ENCODE measurements at places on chromosomes 2 and 18.

GRCh38 chr18:25457126-25457525 is 105.2 kb upstream of the ZNF521 start:
- DNase-seq: no peak

DNA sequence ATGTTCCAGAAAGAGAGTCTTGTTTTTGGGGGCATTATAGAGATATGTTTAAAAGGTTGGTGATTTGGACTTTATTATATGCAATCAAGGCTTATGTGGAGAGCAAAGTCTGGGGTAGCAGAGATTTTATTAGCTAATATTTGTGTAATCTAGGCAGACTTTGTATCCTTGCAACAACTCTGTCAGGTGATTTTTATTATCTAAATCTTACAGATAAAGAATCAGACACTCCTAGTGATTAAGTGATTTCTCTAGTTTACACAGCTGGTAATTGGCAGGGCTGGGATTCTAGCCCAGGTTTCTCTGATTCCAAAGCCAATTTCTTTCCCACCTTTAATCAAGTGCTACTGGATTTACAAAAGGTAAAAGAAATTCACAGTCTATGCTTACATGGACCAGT is 33.3 kb upstream of the NCK2 start:
- no peak for DNase-seq

GRCh38 chr2:21422724-21423522 is 299.2 kb downstream of the TDRD15 start:
- DNase-seq: no peak

- no peak for DNase-seq
Measured at GRCh38 chr2:135768863-135769262, 27.2 kb downstream of the UBXN4 start.

GRCh38 chr2:220273082-220273481 is 645.7 kb downstream of the SLC4A3 start:
- DNase-seq: no peak

DNA sequence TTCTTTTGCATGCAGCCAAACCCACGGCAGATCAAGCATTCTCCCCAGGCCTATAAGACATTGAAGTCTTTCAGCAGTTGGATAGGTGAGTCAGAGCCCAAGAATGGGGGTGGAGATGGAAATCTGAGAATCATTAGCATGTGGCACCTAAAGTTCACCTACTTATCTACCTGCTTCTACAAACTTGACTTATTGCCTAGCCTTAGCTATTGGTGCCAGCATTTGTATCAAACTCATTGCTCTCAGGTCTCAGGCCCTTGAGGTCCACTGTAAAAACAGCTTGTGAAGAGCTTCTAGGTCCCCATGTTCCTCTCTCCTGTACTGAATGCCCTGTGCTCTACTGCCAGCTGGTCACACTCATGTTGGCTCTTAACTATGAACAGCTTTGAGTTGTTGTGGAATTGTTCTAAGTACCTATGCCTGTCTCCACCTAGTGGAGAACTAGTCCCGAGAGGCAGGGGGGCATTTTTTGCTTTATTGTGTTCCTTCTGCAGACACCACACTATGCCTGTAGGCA is 278.4 kb upstream of the SPRED2 start:
- no peak for DNase-seq

GRCh38 chr2:95307036-95307435 is 9.9 kb downstream of the KCNIP3 start:
- no peak for DNase-seq

DNA sequence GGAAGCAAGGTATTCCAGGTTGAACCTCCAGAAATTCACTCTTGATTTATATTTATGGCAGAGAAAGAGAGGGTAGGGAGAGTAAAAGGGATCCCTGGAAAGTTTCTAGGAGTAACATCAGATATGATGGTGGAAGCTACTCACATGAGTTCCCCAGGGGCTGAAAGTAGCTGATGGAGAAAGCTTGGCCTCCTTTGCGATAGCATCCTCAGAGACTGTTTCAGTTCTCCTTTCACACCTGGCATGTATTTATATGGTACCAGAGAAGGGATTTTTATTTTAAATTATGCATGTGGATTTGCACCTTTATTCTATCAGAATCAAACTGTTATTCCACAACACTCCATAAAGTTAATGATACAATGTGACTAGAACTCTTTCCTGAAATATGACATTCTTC is 126.3 kb upstream of the OSR1 start:
- no peak for DNase-seq

- DNase-seq: no peak
Measured at GRCh38 chr2:107728586-107728985, 98.1 kb upstream of the RGPD4 start.

GRCh38 chr18:57980573-57981307 is 63.3 kb upstream of the NEDD4L start:
- DNase-seq: no peak

DNA sequence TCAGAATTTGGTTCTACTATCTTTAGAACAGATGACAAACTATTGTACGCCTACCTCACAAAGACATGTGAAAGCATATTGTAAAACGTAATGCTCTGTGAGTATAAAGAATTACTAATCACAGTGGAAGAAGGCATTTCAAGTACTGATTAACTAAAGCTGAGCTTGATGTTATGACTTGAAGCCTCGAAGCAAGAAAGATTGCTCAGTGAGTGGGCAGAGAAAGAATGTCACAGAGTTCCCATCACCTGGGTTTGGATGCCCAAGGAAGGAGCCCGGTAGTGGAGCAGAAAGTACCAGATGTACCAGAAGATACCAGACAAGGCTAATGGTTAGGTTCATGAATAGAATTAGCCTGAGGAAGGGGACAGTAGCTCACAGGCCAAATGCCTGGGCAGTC is 39.5 kb upstream of the FAM110C start:
- DNase-seq: no peak

- DNase-seq: no peak
Measured at GRCh38 chr2:70008290-70008689, 46.9 kb upstream of the ASPRV1 start.

DNA sequence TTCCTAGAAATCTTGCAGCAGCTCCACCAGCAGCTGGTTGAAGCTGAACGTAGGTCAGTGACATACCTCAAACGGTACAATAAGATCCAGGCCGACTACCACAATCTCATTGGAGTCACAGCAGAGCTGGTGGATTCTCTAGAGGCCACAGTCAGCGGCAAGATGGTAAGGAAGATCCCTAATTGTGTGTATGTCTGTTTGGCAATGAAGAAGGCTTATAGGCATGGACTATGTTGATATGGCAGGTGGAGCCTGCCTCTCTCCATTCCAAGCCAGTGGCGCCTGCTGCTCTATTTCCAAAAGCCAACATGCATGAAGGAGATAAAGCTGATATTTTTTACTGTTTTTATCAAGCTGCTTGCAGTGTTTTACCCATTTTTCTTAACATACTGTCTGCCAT is 36.8 kb downstream of the ARMC9 start:
- no peak for DNase-seq

GRCh38 chr2:21818212-21818795 is 694.5 kb downstream of the TDRD15 start:
- no peak for DNase-seq

GRCh38 chr2:4340536-4340935 is 637.2 kb downstream of the DCDC2C start:
- DNase-seq: no peak

GRCh38 chr2:54456612-54457322 is 640 bp downstream of the SPTBN1 start:
- DNase-seq: no peak

- no peak for DNase-seq
Measured at GRCh38 chr2:181072486-181073235, 92.3 kb downstream of the UBE2E3 start.

DNA sequence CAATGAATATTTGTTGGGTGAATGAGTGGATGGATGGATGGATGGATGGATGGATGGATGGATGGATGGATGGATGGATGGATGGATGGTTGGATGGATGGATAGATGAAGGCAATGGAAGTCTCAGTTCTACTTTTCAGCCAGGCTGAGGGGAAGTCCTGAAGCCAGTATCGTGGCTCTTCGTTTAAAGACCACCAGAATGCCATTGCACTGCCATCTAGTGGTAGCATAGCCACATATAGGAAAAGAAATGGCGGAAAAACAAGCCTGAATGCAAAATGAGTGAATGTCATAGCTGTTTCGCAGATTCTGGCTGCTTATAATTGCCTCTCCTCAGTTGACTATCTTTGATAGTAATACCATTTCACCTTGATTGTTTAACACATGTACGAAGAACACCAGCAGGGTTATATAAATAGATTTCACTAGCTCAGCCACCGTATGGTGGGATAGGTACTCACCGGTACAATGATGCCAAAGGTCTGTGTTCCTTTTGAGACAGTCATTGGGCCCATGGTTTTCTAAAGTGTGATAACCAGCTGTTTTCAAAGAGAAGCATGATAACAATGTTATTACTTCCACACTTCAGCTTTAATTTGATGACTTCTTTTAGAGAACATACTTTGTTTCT is 62.3 kb upstream of the GREB1L start:
- DNase-seq: no peak

- no peak for DNase-seq
Measured at GRCh38 chr2:46336283-46336959, 39.2 kb downstream of the EPAS1 start.

DNA sequence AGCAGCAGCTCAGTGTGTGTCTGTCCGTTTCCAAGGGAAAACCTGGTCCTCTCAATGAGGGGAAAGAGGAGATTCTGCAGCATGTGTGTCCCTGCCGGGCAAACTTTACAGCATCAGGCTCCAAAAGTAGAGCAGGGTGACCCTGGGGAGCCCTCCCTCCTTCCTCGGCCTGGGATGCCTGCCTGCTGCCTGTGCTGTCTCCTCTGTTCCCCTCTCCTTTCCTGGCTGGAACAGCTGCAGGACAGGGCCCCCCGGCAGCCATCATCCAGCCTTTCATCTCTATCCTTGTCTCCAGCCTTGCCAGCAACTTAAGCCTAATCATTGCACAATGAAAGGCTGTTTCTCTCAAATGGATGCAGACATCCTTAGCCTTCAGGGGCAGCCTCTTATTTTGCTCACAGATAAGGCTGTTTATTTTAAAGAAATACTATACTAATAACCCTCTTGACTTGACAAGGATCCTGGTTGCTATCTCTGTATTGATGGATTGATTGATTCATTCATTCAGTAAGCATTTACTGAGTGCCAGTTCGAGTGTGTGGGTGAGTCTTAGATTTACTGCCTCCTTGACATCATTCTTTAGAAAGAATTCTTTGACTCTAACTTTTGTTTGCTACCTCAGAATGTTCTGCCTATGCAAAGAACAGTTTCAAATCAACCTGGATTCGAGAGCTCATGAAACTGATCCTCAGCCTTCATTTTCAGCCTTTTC is 40.6 kb upstream of the EDAR start:
- DNase-seq: no peak

DNA sequence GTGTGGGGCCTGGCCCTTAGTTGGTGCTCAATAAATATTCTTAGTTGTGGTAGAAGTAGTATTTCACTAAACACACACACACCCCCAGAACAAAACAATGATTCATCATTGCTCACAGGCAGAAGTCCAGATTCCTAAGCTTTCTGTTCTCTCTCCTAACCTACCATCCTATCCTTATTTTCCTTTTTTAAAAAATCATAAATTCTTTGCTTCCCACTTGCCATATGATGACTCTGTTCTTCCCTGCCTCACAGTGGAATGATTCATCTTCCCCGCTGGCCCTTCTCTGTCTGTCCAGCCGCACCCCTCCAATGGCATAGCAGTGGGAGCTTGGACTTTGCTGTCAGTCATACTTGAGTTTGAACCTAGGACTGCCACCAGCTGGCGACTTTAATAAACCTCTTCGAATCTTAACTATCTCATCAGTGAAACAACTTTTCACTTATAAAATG is 5.2 kb downstream of the EML6 start:
- no peak for DNase-seq

DNA sequence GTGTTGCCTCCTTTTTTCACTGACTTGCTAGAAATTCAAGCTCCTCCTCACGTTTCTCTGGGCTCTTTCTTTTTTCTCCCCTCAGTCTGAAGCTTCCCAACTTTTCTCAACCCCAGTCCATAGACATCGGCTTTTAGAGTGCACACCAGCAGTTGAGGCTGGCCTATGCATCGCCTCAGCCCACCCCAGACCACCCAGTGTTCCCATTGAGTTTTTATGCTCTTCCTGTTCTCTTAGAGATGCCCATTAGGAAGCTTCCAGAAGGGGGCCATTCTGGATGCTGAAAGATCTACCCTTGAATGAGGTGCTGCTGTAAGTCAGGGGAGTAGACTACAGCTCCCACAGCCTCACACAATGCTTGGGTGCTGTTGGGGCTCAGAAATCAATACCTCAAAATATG is 12.0 kb upstream of the GYPC start:
- no peak for DNase-seq

GRCh38 chr2:143928613-143929012 is 591.3 kb downstream of the ZEB2 start:
- no peak for DNase-seq

DNA sequence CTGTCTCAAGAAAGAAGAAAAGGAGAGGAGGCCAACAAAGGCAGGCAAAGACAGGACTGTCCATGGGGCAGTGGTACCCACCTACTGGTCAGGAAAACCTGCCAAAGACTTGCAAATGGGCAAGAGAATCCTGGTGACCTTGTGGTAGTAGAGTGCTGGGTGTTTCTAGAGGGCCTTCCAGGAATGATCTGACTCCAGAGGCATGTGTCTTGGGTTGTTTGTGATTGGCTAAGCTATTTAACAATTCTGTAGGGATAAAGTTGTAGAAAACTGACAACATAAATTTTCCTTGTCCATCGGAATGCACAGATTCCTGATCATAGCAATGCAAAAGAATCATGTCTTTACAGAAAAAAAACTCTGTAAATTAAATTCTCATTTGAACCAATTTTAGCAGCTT is 68.5 kb upstream of the ZNF532 start:
- no peak for DNase-seq

- DNase-seq: no peak
Measured at GRCh38 chr2:33425586-33426031, 50.8 kb upstream of the RASGRP3 start.

GRCh38 chr2:54073796-54074195 is 41.6 kb upstream of the ACYP2 start:
- DNase-seq: no peak

DNA sequence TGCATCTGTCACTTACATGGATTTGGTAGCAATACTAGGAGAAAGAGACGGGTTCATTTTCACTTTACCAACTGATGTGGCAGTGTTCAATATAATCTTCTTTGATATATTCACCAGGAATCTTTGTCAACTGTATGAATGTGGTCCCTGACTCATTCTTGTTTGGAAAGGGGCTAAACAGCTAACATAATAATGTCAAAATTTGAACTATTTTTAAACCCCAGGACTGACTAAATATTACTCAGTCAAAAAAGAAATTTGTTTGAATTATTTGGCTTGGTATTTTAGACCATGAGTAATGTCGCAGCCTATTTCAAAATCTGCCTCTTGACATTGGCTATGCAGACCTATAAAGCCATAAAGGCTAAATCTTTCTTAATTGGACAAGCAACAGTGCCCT is 413.7 kb upstream of the RGPD4 start:
- no peak for DNase-seq

DNA sequence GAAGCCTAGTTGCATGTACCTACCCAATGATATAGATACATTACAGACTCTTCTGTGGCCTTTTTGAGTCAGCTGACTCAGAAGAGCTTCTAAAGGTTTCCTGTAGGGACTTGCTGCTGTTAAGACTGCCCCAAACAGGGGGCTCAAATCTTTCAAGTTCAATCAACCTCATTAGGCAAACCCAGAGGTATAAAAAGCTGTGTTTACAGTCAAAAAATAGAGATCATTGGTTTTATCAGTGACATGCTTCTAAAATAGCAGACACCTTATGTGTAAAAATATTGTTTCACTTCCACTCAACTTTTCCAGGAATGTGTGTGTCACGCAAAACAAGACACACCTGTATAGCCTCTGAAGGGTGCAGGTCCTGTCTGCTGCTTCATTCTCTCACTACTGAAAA is 624.3 kb upstream of the FANCL start:
- DNase-seq: no peak

- DNase-seq: peak; percentile 64
Measured at GRCh38 chr2:96116424-96116878, at the start of gene ADRA2B. Gene ADRA2B (minus strand): TSS chr2:96116571. CDS start chr2:96116149, 422 bp downstream.

Measured in activated gamma-delta T cell (primary cell).